ENCODE measurements at places on chromosomes 2 and 18.

- no peak for DNase-seq
Measured at GRCh38 chr2:44215827-44216226, 47.2 kb downstream of the PPM1B start.

DNA sequence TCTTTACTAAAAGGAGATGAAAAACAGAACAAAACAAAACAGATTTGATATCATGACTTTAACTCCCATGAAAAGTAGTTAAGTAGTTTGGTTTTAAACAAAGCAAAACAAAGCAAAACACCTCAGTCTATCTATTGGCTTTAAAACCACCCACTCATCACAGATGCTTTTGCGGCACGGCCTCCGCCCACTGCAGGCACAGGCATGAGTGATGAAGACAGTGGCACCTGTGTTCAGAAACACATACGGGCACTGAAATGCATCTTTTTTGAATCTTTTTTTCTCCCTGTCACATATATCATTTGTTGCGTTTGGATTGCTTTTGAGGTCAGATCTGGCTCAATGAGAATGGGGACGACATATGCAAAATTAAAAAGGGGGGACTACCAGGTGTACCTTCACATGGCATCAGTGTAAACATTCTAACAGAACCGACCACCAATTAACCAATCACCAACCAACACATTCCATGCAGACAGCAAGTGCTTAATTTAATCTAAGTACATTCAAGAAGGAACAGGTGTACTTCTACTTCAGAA is 147.4 kb upstream of the REV1 start:
- no peak for DNase-seq

DNA sequence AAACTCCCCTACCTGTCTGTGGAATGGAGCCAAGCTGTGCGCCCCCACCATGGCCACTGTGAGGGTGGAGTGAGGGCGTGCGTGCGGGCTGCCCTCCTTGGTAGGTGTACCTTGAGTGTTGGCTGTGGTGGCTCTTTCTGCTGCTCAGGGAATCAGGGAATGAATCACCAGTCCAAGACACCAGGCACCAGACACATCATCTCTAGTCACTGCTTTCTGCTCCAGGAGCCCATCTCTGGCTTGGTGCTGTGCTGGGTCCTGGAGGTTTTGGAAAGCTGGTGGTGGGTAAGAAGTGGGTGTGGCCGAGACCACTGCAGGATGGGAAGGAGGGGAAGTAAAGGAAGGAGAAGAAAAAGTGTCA is 209.9 kb downstream of the SEPTIN10 start:
- DNase-seq: no peak

GRCh38 chr2:203748331-203749126 is 42.1 kb downstream of the CD28 start:
- DNase-seq: no peak

DNA sequence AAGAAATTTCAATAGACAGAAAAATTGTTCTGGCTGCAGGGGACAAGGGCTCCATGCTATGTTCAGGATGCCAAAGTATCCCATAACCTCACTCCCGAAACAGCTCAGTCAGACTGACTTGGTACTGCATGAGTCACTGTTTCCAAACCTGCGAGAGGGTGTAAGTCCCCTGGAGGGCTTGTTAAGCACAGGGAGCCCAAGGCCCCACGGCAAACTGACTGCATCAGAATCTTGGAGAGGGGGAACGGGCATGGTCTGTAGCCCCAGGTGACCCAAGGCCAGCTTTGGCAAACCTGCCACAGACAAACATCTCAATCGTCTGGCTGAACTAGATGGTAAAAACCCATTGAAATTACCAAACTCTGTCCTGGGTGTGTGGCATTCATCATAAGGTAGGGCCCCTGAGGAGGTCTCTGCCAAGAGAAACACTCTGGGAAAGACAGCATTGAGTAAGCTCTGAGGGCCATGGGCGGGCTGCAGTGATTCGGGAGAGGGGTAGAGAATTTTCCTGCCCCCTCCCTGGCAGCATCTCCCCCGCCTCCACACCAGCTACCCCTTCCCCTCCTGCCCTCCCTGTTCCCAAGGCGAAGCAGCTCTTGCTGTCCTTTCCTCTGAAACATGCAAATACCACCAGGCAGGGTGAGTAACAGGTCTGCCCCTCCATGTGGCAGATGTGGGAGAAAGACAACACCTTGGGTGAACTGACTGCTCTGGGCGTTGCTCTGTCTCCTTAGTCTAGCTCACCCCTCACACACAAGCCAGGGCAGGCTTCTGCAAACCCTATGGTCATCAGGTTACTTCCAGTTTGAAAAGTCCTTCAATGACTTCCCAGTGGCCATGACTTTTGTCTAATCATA is 274.7 kb upstream of the SIX2 start:
- no peak for DNase-seq

GRCh38 chr2:179561702-179562101 is 297.1 kb upstream of the SESTD1 start:
- DNase-seq: no peak

- DNase-seq: no peak
Measured at GRCh38 chr2:120005834-120006521, 6.9 kb upstream of the EPB41L5 start.

DNA sequence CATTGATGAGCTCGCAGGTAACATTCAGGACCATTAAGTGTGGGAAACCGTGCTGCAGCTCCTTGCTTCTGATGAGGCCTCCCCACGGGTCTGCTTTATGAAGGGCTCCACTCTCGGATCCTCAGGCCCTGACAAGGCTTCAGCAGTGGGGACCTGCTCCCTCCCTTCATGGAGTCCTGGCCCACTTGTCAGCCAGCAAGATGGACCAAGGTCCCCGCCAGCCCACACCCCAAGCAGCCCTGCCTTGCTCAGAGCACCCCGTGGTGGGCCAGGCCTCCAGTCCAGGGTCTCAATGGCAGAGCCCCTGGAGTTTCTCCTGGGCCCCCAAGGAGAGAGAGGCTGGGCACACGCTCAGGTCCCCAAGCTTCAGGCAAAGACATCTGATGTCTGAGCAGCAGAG is 41.5 kb downstream of the CROCC2 start:
- DNase-seq: no peak

GRCh38 chr2:235521844-235522243 is 28.0 kb downstream of the AGAP1 start:
- DNase-seq: no peak

GRCh38 chr2:180360283-180360618 is 353.2 kb upstream of the CWC22 start:
- no peak for DNase-seq

DNA sequence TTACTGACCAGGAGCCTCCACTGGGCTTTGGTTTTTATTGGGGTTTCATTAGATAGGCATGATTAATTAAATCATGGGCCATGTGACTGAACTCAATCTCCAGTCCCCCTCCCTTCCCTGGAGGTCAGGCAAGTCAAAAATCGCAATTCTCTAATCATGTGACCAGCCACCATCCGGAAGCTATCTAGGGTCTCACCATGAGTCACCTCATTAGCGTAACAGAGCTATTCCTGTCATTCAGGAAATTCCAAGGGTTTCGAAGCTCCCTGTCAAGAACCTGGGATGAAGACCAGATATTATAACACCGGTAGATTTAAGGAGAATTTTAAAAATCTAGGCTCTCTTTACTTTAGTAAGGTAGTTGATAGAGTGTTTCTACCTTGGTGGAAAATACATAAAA is 180.3 kb upstream of the TCF4 start:
- no peak for DNase-seq
